ENCODE measurements at places on chromosomes 7 and 10.

DNA sequence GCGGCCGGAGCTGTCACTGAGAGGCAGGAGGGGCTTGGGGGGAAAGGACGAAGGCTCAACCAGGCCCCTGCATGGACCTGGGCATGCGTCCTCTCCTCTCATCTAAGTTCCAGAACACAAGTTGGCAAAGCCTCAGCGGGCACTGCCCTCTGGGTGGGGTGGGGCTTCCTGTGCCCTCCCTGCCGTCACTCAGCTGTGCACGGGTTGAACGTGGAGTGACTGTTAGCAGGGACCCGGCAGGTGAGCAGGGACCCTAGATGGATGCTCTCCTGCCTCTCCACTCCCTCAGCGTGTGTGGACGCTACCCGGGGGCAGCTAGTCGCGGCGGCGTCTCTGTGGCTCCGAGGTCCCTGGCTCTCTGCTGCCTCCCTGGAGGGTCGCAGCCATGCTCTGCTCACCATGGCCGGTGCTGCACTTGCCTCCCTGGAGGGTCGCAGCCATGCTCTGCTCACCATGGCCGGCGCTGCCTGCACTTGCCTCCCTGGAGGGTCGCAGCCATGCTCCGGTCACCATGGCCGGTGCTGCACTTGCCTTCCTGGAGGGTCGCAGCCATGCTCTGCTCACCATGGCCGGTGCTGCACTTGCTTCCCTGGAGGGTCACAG, 36.4 kb upstream of the TTYH3 start:
- peak; percentile 50 for DNase-seq

- DNase-seq = no peak
These were observed 874.2 kb downstream of the KCNMA1 start for GRCh38 chr10:76763376-76763775.

GRCh38 chr10:17801507-17801906, 7.6 kb upstream of the MRC1 start:
- DNase-seq = no peak

GRCh38 chr10:58511765-58512490, 744 bp upstream of the BICC1 start:
- peak; percentile 21 for DNase-seq

GRCh38 chr10:49173853-49174252, 14.3 kb downstream of the TMEM273 start:
- no peak for DNase-seq

DNA sequence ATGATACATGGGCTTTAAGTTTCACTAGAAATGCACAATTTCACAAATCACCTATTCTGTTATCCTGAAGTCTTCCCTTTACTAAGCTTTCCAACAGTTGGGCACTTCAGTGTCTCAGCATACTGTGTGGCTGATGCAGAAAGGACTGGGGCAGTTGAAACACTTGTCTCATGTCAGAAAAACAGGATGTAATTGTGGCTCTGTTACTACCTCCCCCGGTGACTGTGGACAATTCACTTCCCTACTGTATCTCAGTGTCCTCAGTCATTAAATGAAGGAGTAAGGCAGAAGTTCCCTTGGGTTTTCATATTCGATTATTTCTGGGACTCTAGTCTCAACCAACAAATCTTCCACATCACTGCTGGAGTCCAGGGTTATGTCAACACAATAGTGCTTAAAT, 17.9 kb downstream of the ANKRD22 start:
- DNase-seq = no peak

DNA sequence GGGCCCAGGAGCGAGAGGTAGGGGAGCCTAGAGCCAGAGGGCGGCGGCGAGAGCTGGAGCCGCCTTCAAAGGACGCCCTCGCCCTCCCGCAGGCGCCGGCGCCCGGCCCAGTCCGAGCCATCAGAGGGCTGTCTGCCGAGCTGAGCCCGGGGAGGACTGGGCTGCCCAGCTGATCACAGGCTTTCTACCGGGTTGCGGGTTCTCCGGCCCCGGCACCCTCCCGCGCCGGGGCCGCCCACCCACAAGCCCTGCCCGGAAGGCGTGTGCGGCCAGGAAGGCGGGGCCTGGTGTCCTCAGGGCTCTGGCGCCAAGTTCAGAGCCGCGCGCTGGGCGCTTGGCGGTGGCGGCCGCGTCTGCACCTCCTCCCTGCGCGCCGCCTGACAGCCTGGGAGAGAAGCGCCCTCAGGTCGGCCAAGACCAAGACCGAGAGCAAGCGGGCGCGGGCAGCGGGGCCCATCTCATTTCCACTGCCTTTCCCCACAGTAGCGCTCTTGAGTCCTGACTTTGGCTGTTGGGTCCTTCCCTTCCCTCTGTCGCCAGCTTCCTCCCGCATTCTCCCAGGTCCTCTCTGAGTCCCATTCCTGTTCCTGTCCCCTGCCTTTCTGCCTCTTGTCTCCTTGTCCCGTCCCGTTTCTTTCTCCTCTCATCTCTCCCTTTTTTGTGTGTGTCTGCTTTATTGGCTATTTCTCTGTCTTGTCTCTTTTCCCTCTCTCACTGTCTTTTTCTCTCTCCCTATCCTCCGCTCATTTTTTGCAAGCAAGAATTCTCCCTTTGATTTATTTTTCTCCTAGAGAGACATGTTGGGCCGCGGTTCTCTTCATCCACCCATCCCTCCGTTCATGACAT, 60.6 kb upstream of the MSMB start:
- peak; percentile 77 for DNase-seq

GRCh38 chr10:52653263-52653909, 119.2 kb downstream of the MBL2 start:
- no peak for DNase-seq

DNA sequence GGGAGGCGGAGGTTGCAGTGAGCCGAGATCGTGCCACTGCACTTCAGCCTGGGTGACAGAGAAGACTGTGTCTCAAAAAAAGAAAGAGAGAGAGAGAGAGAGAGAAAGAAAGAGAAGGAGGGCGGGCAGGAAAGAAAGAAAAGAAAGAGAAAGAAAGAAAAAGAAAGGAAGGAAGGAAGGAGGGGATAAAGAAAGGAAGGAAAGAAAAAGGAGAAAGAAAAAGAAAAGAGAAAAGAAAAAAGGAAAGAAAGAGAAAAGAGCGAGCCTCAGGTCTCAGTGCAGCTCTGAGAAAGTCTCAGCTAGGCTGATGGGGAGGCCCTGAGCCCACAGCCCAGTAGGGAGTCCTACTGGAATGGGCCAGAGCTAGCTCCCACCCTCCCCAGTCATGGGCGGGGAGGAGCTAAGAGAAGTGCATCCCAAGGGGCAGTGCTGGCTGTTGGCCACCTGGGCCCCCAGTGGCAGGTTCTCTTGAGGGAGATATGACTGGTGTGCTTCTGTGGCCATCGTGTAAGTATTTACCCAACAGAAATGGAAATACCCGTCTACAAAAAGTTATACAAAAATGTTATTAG, 69.3 kb downstream of the ABRAXAS2 start:
- DNase-seq = peak; percentile 75

GRCh38 chr7:94374721-94375566, 19.8 kb upstream of the COL1A2 start:
- peak; percentile 39 for DNase-seq

DNA sequence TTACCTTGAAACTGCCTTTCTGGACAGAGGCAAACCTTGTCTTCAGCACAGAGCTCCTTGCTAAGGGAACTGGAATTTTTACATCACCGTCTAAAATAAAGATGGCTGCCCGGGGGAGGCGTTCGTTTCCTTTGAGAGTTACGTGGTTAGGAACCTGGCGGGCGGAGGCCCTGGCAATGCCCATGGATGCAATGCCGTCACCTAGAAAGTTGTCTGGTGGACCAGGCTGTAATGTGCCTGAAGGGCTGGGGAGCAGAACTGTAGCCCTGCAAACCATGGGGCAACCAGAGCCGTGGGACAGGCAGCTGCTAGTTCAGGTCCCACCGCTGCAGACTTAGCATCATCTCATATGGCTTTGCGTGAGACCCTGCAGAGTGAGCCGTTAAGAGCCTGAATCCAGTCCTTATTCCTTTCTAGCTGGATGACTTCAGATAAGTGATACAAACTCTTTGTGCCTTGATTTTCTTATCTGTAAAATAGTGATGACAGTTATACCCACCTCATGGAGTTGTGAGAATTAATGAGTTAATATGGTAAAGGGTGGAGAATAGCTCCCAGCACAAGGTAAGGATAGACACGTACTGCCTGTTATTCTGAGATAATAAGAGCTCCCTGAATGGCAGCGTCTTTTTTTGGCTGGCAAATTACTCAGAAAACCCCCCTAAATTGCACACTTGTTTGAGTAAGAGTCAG, 219.7 kb downstream of the EMX2 start:
- DNase-seq = no peak

GRCh38 chr7:92279396-92280031, 33.7 kb downstream of the ANKIB1 start:
- no peak for DNase-seq

- no peak for DNase-seq
These were observed 128.6 kb upstream of the KCTD7 start for GRCh38 chr7:66500087-66500486.

- no peak for DNase-seq
These were observed 464.2 kb downstream of the PLXNA4 start for GRCh38 chr7:132112106-132112505.

DNA sequence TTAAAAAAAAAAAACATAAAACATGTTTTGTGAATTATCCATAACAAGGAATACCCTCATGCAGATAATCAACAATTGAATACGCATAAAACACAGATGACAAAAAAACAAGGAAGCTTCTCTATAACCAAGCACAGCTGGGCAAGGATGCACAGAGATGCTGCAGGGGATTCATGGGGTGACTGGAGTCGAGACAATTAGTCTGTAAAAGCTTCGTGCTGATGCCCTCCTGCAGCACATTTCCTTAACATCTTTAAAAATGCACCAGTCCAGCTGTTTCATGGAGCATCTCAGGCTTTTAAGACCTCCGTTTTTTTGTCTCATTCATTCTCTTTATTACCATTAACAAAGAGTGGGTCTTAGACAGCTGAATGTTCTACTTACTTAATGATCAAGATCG, 794.0 kb upstream of the C7orf33 start:
- no peak for DNase-seq

- no peak for DNase-seq
These were observed 52.0 kb downstream of the JCAD start for GRCh38 chr10:30007406-30007805.
